Activated CD4-positive, alpha-beta T cell treated with anti-CD3 and anti-CD28 coated beads for 24 hours (primary cell): ENCODE measurements at places on chromosomes 13 and 19.

DNA sequence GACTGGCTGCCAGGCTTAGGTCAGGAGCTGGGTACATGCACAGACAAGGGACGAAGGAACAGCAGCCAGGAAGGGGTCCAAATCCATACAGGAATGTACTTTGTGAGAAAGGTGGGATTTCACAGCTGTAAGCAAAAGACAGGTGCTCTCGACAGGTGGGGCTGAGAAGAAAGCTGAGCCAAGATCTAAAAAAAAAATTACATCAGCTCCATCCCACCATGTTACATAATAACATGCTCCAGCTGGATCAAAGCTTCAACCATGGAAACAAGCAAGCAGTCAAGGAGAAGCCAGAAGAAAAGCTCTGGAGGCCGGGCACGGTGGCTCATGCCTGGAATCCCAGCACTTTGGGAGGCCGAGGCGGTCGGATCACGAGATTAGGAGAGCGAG, 8.0 kb downstream of the UBXN6 start:
- DNase-seq = no peak

- no peak for DNase-seq
Measured at GRCh38 chr19:40687525-40688016, 2.9 kb downstream of the NUMBL start.

DNA sequence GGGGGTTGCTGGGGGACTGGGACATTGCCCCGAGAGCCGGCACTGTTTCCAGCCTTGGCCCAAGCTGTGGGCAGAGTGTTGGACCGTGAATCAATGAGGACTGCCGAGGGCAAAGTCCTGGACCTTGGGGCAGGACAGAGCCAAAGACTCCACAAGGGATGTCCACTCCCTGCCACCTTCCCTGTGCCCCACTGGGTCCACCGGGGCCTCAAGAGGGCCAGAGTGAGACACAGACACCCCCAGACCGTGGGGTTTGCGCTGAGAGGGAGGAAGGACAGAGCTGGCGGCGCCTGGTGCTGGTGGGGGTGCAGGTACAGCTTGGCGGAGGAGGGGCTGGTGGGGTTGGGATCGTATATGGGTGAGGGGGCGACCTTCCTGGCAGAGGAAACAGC, 11.8 kb downstream of the MAST3 start:
- no peak for DNase-seq

GRCh38 chr19:30679153-30679702, 307.0 kb downstream of the ZNF536 start:
- no peak for DNase-seq

- no peak for DNase-seq
Measured at GRCh38 chr19:35143231-35143715, at the start of gene FXYD7. TSS of gene FXYD7 (plus strand) at chr19:35143255. CDS start at chr19:35143334, 79 bp downstream.
